ENCODE measurements at places on chromosomes 4 and X.
A peak's percentile ranks its signal among the peaks of the same experiment; 100 is the strongest.

- DNase-seq, result peak; percentile 27
These were observed 50.8 kb upstream of the HOPX start for GRCh38 chr4:56731857-56732256.

- no peak for DNase-seq
These were observed 1386.6 kb downstream of the PCDH7 start for GRCh38 chr4:32106767-32107166.

DNA sequence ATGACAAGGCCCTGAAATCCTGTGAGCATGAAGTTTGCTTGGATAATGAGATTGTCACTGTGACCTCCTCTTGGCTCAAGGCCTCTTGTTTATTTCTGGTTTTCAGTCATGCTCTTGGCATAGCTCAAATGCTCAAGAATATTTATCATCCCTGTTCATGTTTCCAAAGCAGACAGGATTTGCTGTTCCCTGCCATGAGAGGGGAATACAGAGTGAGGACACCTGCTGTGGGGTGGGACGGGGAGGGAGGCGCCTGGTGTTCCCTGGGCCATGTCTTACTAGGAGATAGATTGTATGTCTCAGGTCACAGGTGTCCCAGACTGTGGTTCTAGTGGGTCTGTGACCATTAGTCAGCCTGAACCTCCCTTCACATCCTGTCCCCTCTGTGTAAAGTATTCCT is 34.9 kb upstream of the SH3RF1 start:
- no peak for DNase-seq

DNA sequence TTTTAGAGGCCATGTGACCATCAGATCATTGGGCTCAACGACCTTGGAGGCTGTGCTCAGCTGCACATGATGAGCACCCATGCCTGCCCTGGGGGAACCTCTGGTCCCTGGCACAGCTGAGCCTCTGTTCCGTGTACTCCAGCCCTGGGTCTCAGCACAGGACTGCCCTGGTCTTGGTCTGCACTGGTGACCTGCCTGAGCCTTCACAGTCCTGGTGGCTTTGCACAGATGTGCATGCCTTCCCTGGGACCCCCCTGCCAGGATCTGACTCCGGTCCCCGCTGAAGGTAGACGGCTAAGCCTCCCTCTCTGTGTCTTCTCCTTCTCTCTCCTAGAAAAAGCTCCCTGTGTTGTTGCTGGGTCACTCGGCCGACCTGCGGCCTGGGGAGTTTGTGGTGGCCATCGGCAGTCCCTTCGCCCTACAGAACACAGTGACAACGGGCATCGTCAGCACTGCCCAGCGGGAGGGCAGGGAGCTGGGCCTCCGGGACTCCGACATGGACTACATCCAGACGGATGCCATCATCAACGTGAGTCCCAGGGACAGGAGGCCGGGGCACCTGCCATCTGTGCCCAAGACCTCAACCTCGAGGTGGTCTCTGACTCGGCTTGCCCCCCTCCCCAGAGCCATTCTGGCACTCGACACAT is 21.6 kb downstream of the HTRA3 start:
- no peak for DNase-seq

DNA sequence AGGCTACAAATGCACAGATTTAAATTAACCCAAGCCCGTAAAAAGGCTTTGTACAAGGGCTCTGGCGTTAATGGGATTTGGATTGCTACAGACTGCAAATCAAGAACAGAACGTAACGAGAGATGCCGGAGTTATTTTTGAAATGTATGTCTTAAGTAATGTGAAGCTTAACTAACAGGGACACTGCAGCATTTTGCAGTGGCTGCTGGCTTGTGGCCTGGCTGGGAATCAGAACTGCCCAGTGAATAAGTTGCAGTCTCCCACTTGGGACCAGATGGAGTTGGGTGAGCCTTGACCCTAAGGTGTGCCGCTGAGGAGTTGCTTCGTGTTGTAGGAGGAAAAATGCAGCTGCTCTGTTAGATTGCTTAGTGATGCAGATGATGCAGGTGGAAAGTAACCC is 318.4 kb downstream of the DHX15 start:
- no peak for DNase-seq

DNA sequence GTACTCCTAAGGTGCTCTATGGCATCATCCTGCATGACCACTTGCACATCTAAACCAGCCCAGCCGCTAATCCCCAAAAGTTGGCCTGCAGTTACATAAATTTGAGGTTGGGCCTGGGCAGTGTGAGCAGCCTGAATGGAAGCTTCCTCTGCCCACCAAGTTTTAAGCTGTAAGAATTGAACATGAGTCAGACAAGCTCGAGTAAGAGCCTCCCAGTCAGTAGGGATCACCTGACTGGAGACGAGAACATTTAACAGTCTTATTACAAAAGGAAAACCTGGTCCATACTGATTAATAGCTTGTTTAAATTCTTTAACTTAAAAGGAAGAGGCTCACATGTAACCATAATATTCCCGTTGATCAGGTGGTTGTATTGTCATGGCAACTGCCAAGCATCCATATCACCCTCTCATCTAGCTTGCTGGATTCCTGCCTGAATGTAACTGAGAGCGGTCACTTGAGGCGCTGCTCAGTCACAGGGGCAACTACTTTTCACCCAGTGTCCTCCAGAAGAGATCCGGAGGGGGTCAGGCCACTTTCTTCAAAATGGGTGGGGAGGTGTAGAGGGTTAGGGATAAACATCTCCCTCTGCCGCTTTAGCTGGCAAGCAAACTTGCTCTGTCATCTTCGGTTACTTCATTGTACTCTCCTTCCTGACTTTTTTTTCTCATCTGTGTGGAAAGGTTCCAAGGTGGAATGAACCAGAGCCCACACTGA is 56.6 kb upstream of the WDR1 start:
- no peak for DNase-seq

DNA sequence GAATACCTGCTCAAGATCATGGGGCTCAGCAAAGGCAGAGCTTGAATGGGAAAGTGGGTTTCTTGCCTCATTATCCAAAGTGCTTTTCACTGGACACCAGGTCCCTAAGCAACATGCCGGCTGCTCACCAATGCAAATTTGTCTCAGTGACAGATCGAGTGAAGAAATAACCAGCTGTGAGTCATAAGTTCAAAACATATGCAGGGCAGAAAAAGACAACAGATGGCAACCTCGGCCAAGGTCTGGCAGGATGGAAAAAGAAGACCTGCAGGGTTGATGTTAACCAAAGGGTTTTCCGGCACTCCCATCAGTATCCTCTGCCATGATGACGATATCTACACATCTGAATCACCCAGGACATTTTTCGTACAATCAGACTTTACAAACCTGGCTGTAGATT is 124.1 kb downstream of the AFAP1 start:
- no peak for DNase-seq

DNA sequence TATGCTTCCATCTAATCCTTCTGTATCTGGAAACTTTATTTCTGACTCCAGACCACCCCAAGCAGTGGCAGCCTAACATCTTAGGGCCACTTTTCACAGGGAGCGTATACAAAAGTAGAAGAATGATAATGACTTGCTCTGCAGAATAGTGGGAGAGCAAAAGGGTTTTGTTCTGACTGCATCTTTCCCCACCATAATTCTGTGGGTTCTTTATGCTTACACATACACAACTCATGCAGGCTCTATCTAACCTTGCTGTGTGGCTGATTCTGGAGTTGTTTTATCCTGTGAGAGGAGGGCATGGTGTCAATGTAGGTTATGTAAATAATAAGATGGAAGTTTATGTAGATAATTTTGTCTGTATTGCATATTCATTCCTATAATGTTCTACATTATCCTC is 42.4 kb upstream of the NDNF start:
- no peak for DNase-seq

DNA sequence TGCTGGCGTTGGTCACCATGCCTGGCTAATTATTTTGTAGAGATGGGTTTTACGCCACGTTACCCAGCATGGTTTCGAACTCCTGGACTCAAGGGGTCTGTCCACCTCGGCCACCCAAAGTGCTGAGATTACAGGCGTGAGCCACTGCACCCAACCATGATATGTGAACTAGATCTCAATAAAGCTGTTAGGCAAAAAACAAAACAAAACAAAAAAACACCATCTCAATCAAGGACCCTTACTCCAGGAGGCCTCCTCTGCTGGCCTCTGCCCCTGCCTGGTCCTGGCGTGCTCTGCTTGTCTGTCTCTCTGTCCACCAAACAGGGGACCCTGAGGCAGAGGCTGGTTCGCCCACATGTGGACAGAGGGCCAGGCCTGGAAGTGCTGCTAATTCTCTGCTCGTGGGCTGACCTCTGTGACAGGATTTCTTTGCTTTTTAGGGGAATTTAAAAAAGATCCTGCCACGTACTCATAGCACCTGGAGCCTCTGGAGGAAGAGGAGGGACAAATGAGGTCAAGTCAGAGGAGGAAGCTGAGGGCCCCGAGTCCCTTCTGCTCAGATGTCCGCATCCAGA is 32.7 kb upstream of the WFS1 start:
- no peak for DNase-seq

DNA sequence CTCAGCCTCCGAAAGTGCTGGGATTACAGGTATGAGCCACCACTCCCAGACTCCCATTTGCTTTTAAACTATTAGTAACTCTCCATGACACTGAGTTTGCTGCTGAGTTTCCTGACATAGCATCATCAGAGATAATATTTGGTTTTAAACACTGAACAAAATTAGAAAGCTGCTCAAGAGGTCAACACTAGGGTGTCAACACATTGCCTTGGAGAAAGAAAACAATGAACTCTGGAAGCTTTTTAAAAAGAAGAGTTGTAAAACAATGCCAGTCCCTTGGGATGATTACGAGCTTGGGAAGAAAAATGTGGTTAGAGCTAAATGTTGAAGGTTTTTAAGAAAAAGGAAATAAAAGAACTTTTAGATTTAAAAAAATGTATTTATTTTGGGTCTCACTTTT is 264.8 kb downstream of the CAMK2D start:
- no peak for DNase-seq

- DNase-seq, result no peak
These were observed 68.3 kb upstream of the CHRDL1 start for GRCh38 chrX:110863883-110864282.

- DNase-seq, result no peak
These were observed 37.4 kb downstream of the LARP7 start for GRCh38 chr4:112674376-112674775.

- no peak for DNase-seq
These were observed 36.0 kb upstream of the CD38 start for GRCh38 chr4:15742083-15742582.

DNA sequence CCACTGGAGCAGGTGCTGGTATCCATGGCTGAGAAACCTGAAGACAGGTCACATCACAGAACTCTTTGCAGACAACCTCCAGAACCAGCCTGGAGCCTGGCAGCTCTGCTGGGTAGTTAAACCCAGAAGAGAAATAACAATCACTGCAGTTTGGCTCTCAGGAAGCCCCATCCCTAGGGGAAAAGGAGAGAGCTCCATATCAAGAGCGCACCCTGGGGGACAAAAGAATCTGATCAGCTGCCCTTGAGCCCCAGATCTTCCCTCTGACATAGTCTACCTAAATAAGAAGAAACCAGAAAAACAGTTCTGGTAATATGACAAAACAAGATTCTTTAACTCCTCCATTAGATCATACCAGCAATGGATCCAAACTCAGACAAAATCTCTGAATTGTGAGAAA is 823.2 kb upstream of the FRG1 start:
- no peak for DNase-seq

GRCh38 chr4:80419946-80420345 is 84.4 kb downstream of the CFAP299 start:
- DNase-seq, result no peak

GRCh38 chr4:25993395-25994185 is 79.6 kb downstream of the SMIM20 start:
- DNase-seq, result peak; percentile 88

GRCh38 chrX:64151911-64152310 is 53.6 kb downstream of the AMER1 start:
- DNase-seq, result no peak

DNA sequence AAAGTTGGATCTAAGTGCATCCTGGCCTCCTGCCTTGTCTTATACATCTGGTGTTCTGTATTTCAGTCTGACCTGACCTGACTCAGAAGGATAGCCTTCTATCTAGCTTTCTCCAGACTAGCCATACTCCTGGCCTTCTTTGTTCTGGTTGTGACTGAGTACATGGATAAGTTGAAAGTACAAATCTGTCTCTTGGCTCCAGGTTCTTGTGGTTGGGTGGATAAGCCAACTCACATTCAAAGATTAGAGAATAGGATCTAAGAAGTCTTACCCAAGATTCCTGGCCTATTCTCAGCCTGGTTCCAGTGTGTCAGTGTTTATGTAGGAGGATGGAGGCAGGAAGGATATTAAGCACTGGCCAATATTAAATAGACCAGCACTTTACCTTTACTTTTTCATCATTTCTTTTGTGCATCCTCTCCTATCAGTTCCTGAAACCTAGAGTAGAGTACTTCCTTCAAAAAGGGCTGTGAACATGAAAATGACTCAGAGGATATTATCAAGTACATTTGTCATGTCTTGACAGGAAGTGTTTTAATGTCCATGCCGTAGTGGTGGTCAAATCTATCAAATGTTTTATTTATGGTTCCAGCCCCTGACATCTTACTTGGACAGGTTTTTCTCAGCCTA is 123.5 kb downstream of the IL15 start:
- DNase-seq, result no peak

DNA sequence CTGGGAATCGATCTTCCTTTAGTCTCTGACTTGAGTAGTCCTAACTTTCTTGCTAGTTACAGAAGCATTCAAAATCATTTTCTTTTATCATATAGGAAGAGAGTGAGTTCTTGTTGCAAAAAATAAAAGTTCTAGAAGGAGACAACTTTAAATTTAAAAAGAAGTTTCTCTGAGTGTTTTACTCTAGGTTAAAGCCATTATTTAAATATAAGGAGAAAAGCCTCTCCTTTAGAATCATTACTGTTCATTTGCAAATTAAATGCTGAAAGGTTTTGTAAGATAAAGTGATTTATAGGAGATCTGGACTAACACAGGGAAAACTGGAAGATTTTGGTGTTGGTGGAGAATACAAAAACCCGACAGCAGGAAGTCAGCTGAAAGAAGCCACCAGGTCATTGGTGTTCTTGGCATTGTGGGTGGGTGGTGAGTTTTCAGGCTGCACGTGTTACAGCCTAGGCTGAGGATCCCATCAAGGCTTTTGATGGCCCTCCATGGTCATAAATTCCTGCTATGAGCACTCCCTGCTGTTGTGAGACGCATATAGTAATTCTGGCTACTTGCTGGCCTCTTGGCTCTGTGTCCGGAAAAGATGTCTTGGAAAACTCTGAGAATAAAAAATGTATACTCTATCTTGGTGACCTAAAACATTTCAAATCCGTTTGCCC is 81.6 kb downstream of the GPAT3 start:
- DNase-seq, result no peak

GRCh38 chr4:138184886-138185285 is 57.3 kb downstream of the SLC7A11 start:
- no peak for DNase-seq

GRCh38 chr4:21735866-21736265 is 212.7 kb downstream of the KCNIP4 start:
- DNase-seq, result no peak

All from HuH-7 (cell line).